ENCODE measurements at places on chromosomes 16 and 17.

DNA sequence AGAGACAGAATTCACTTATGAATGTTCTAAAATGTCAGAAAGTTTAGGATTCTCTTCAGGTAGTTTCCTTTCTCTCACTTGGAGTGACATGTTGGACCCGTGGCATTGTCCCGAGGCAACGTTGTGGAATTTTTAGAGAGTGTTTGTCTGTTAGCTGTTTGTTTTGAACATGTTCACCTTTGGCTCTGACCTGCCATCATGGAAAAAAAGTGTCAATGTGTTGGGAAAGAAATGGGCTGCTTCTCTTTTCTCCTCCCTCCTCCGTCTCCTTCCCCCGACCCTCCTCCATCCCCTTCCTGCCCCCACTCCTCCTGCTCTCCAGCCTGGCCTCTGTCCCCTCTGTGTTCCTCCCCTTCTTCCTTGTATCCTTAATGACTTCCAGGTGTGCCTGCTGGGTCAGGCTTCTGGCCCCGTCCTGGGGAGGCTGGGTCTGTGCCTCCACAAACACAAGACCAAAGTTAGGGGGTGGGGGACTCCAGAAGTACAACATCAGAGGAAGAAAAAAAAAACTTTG lies 463.1 kb downstream of the MAF start:
- no peak for DNase-seq

GRCh38 chr16:17743578-17743977 lies 272.8 kb upstream of the XYLT1 start:
- DNase-seq, result no peak

- DNase-seq, result peak; percentile 59
Observed at GRCh38 chr16:31487720-31488467, 5.0 kb downstream of the SLC5A2 start.

DNA sequence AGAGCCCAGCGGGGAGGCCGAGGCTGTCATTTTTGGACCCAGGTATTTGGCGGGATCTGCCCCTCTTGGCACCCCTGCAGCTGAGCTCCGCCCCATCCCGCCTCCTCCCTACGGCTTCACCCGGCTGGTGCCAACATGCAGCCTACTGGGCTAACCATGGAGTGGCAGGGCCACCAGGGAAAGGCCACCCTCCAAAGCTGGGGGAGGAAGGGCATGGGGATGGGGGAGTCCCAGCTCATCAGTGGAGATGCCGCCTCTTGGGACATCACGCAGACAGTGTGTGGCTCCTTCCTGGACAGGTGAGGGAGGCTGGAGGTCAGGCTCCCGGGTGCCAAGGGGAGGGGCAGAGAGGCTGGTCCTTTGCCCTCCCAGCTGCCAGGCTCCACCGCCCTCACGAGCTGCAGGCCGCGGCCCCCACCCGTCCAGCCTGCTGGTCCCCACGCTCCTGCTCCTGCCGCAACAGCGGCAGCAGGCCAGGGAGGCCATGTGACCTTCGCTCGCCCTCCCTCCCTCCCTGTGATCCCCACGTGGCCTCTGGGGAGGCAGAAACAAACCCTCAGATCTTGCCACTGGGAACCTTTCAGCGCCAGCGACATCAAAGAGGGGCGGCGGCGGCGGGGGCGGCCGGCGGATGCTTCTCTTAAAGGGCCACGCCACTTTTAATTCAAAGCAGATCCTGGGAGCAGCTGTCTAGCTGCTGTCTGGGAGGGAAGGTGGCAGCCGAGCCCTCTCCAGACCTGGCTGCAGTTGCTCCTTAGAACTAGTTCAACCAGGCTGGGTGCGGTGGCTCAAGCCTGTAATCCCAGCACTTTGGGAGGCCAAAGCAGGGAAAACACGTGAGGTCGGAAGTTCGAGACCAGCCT lies 6.8 kb upstream of the NOTUM start:
- peak; percentile 79 for DNase-seq

- no peak for DNase-seq
Observed at GRCh38 chr16:73418051-73418450, 370.1 kb upstream of the ZFHX3 start.

DNA sequence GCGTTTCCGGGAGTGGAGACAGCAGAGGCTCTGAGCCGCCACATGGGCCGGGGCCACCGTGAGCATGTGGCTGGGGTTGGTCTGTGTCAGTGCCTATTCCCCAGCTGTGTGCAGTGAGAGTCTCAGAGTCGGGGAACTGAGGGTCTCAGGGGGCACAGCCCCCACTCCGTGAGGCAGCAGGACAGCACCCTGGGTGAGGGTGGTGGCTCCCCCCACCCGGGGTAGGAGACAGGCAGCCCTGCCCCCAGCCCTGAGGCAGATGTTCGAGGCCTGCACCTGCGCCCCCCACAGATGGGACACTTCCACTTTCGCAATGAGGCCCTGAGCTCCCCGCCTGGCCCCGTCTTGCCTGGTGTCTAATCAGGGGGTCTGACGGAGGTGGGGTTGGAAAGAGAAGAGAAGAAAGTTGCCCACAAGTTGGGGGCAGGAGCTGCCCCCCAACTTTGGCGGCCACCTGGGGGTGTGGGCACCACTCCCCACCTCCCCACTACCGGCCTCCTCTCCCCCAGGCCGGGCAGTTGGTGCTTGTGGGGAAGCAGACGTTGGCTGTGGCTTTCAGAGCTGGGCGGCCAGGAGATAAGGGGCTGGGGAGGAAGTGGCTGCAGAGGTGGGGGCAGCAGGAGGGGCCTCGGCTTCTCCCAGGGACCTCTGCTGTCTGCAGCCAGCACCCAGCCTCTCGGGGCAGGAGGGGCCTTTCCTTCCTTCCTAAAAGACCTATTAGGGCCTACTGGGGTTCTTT lies 1.8 kb upstream of the CBFA2T3 start:
- peak; percentile 87 for DNase-seq
